ENCODE measurements at places on chromosomes 2 and 18.

GRCh38 chr18:11247381-11247970 is 98.1 kb upstream of the PIEZO2 start:
- no peak for DNase-seq

GRCh38 chr18:11096839-11097750 is 52.3 kb downstream of the PIEZO2 start:
- DNase-seq = peak; percentile 6

DNA sequence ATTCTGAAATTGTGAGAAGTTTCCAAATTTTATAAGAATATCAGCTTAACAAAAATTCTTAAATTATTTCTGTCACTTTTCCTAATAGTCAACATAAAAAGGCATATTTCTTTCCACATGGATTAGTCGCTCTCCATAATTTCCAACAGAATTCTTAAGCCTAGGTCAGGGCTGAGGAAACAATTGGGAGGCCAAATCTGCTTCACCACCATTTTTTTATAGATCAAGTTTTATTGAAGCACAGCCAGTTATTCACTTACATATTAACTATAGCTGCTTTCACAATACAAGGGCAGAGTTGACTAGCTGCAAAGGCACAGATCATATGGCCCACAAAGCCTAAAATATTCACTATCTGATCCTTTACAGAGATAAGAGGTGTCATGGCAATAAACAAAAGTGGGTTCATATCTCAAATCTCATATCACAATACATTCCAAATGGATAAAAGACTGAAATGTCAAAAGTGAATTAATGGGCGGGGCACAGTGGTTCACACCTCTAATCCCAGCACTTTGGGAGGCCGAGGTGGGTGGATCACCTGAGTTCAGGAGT is 18.7 kb downstream of the MEMO1 start:
- DNase-seq = no peak

GRCh38 chr2:121196132-121196848 is 88.7 kb downstream of the TFCP2L1 start:
- DNase-seq = no peak

DNA sequence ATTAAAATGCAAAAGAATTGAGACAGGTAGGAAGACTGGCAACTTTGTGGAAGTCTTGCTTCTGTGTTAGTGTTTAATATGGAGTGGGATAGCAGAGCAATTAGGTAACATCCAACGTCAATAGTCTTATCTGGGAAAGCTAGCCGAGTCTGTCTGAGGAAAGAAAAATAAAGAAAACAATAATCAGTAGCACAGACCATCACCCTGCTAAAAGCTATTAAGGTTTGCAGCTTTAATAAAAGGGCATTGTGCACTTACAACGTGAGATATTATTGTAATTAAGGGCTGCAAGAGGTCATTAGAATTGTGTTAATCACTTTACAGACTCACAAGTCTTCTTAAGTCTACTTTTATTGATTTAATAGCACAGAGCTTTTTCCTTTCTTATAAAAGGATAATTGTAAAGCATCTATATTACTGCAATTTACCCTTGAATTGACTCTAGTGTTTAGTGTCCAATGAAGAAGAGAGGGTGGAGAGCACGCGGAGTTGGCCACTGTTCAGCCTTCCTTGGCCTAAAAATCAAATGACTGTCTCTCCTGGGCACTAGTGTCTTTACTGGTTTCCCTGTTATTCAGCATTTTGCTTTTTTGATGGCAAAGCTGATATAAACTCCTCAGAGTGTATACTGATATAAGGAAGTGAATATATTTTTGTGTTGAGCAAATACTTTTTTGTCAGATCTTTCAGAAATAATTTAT is 2.0 kb downstream of the CDH7 start:
- no peak for DNase-seq

GRCh38 chr2:239125726-239126675 is 274.8 kb downstream of the HDAC4 start:
- no peak for DNase-seq

- DNase-seq = no peak
Measured at GRCh38 chr2:45889620-45890370, 238.3 kb downstream of the PRKCE start.

GRCh38 chr2:160752475-160753330 is 259.1 kb upstream of the RBMS1 start:
- DNase-seq = peak; percentile 82

GRCh38 chr2:25347846-25348245 is 6.1 kb upstream of the DNMT3A start:
- no peak for DNase-seq

DNA sequence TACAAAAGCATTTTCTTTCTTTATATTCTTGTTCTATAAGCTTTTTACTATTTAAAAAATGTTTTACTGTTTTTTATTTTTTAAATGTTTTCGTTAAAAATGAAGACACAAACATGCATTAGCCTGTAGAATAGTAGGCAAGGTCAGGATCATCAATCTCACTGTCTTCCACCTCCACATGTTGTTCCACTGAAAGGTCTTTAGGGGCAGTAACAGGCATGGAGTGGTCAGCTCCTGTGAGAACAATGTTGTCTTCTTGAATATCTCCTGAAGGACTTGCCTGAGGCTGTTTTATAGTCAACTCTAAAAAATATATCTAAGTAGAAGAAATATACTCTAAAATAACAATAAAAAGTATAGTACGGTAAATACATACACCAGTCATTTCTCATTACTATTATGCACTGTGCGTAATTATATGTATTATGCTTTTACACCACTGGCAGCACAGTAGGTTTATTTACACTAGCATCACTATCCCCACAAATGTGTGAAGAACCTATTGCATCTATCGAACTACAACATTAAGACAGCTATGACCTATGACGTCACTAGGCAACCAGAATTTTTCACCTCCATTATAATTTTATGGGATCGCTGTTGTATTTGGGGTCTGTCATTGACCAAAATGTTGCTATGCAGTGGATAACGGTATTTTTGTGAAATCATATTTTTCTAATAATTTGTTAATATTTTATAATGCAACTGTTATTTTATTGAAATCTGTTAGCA is 764.3 kb downstream of the METTL4 start:
- DNase-seq = no peak

DNA sequence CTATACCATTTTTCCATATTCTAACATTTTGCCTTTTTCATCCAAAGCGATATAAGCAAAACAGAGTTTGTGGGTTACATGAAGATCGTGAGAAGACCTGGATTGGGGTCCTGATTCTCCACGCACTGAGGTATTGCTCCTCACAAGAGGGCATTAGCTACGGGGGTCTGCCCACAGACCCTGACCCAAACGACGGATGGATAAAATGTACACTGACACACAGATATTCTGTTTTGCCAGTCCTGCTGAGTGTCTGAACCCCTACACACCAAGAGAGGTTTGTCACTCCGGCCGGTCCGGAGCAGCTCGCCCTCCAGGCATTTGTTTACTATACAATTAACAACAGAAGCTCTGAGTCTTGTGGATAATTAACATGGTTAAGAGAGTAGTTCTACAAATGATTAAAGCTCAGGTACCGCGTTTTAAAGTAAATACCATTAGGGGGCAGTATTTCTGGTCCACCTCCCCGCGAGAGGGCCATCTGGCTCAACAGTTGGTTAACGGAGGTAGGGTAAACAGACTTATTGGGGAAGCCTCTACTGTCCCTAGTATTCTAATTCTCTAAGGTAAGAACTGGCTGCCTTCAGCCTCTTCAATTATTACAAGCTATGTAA is 28.4 kb downstream of the SCYGR8 start:
- DNase-seq = no peak

GRCh38 chr2:54587171-54588016 is 131.3 kb downstream of the SPTBN1 start:
- no peak for DNase-seq

Data from LHCN-M2 (cell line).